ENCODE measurements at places on chromosomes 2 and 18.

DNA sequence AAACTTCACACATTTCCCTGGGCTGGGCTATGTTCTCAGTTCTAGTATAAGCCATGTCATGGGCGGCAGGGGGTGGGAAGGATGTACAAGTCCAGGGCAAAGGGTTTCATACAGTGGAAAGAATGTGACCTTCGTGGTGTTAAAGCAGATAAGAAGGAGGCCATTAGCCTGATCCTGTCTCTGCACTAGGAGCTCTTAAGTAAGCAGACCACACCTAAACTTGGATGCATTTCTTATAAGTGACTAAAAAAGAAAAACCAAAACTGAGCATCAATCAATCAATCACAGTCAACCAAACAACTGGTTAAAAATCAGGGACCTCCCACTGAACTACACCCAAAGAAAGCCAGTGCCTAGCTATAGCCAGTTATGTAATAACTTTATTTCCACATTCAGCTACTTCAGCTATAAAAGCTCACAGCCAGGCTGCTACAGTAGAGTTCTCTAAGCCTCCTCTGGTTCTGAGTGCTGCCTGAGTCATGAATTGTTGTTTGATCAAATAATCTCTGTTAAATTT is 46.8 kb upstream of the RIOK3 start:
- DNase-seq, result no peak

- no peak for DNase-seq
Measured at GRCh38 chr2:64516651-64517510, 7.2 kb upstream of the AFTPH start.

DNA sequence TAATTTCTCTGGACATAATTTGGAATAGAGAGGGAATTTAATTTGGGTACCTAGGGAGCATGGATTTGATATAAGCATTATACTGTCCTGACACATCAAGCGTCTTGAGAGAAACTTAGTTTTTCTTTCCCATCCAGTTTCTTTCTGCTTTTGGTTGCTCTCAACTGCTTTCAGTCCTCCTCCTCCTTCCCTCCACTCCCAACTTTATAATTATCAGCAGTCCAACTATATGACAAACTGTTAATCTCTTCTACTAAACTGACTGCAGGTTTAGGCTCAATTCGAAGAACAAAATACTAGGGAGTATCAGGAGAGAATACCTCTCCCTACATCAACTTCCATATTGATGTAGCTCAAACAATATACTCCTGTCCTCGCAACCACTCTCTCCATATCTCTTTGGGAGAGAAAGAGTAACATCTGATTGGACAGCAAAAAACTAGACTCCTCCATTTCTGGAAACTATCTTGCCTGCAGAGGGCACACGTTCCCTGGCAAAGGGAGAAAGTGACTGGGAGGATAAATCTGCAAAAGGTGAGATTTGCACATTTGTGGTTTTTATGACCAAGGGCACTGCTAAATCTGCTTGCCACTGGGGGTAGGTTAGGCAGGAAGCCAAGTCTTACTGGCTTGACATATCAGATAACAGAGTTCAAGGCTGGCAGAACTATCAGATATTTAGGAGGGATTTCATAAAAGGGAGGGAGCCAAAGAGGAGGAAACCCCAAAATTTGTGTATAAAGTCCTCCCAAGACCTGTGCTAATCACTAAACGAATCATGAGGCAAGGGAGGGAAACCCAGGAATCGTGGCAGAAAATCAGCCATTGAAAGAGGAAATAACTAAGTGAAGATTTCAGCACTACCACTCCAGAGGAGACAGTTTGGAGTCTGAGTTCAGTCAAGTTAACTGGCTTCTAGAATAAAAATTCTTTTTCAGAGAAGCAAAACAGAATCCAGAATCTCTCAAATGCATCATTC is 40.0 kb downstream of the ICA1L start:
- peak; percentile 16 for DNase-seq

DNA sequence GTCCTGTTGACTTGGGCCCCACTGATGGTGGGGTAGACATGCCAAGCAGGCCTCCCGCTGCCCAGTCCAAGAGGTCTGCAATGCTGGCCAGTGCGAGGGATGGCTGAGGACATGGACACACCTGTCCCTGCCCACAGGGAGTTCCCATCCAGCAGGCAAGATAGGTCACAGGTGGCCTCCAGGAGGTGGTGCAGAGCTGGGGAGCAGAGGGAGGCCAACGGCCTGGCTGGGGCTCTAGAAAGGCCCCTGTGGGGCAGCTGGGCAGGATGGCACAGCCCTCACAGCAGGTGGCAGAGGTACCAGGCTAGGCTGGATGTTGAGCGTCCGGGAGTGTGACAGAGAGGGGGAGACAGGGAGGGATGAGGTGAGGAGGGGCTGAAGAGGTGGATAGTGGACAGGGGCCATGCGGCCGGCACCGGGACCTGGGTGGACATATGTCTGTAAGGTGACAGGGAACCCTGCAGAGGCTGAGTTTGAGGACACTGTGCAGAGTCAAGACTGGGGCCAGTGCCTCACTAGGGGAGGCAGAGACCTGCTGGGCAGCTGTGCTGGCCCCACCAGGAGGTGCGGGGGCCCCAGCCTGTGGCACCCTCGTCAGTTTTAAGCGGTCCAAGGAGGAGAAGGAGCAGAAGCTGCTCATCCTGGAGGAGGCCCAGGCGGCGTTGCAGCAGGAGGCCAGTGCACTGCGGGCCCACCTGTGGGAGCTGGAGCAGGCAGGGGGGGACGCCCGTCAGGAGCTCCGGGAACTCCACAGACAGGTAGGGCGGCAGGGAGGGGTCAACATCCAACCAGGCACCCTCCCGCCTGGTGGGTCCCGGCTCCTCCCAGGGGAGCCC is 34.3 kb upstream of the SNED1 start:
- no peak for DNase-seq

- no peak for DNase-seq
Measured at GRCh38 chr2:196234672-196235071, 63.3 kb upstream of the STK17B start.

GRCh38 chr2:217387776-217388387 is 528.0 kb upstream of the TNP1 start:
- no peak for DNase-seq

- DNase-seq, result no peak
Measured at GRCh38 chr2:167298017-167298416, 409.7 kb downstream of the XIRP2 start.

GRCh38 chr2:196372811-196373664 is 201.7 kb upstream of the STK17B start:
- DNase-seq, result no peak

GRCh38 chr2:237911363-237912017 is 52.1 kb downstream of the RAMP1 start:
- DNase-seq, result no peak

- DNase-seq, result no peak
Measured at GRCh38 chr2:142868229-142868762, 9.2 kb upstream of the KYNU start.

DNA sequence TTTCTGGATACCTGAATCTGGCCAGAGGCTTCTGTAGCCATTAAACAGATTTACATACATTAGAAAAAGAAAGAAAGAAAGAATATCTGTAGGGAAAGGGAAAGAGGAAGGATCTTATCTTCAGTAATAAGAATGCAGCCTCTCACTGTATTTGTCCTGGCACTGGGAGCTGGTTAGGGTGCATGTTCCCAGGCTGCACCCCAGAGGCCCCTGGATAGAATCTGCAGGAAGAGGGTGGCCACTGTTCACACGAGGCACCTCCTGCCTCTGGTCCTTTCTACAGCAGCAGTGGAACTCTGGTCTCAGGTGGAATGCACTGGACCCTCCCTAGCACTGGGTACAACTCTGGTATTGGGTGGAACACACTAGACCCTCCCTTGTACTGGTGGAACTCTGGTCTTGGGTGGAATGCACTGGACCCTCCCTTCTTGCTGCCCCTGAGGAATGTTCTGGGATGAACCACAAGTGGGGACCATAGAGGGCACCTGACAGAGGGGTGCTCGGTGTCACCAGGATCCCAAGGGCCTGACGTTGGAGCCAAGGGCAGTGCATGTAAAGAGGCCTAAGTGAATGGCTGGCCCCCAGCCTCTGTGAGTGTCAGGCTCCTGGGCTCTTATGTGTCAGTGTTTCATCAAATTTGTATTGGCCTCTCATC is 27.4 kb upstream of the PXDN start:
- no peak for DNase-seq

DNA sequence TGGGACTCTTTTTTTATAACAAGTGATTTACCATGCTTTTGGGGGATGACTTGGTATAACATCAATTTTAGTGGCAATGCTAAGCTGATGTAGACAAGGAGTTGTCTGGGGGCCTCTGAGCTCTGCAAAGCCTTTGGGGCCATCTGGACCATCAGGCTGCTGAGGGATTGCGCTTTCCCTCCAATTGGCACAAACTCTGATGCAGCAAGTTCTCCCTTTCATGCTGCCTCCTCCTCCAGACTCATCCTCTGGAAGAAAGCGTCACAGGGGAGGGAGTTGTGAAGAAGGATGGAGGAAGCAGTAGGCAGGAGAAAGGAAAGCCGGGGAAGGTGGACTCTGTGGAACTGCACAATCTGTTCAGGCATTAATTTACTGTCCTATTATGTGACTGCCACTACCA is 10.2 kb upstream of the FAP start:
- DNase-seq, result no peak

DNA sequence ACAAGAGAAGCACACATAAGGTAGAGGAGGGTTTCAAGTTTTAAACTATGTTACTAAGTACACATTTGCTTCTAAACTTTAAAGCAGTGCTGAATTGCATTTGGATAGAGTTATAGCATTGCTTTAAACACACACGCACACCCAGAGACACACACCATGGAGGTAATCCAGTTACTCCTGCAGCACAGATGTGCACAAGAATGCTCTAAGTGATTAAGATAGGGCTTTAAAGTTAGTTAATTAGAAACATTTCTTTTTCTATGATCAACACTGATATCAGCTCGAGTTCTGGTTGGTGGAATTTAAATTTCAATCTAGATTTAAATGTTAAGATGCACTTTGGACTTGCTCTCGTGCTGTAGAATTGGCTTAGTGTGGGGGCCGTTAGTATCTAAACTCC is 492.3 kb downstream of the ZEB2 start:
- no peak for DNase-seq

DNA sequence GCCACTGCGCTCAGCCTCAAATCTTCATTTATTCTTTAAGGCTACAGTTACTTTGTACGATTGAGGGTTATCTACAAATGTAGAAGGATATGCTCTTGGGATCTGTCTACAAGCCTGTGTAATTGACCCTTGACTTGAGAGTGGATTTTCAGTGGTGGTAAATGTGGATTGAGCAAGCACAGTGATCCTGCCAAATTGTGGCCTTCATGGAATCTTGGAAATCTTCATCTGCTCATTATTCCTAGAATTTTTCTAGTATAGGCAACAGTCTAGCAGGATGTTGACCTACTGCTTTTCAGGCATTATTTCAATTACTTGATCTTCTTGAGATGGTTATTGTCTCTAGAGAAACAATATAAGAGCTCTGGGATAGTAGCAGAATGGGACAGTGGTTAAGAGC is 226.1 kb upstream of the REV1 start:
- no peak for DNase-seq

DNA sequence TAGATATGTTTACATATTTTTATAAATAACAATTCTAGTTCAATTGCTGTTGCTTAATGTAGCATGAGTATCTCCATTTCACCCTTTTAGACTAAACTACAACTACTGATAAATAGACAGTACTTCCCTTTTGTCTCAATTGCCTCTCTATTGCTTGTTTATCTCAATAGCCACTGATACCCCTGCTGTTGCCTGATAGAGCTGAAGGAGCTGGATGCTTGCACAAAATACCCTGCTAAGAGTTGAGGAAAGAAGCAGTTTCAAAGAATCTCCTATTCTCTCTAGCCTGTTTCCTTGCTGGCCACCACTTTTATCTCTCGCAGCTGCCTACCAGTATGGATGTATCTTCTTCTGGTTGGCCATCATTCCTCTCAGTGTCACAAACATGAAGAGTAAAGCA is 16.9 kb upstream of the ZNF804A start:
- no peak for DNase-seq

DNA sequence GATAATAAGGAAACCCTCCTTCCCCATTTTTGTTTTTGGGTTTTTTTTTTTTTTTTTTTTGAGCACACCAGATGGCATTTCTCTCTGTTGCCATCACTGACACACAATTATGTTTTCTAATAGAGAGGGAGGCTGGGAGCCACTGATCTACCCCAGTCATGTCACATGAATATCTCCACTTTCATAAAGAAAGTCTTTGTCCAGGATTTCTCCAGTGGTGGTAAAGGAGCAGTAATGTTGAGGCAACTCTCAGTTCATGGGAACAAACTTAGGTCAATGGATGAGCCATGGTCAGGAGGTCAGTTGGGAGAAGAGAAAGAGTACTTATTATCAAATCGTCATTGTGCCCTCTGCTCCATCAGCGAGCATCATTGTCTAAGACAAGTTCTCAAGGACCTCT is 603.7 kb downstream of the ARHGAP15 start:
- DNase-seq, result no peak

DNA sequence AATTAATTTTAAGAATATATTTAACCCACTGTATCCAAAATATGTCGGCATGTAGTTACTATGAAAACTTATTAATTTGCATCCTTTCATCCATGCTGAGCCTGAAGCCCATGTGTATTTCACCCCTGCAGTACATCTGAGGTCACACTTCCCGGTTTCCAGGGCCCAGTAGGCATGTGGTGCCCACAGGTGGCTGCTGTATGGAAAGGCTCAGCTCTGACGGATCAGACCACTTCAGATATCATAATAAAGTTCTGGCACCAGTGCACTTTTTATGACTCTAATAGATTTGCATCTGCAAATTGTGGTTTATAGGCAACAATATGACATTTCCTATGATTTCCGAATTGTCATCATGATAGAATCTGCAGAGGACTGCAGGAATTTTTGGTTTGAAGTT is 22.5 kb downstream of the SH3RF3 start:
- no peak for DNase-seq

- no peak for DNase-seq
Measured at GRCh38 chr2:48347712-48348111, 182.2 kb upstream of the STON1 start.

- no peak for DNase-seq
Measured at GRCh38 chr2:128789776-128790455, 471.2 kb upstream of the HS6ST1 start.

DNA sequence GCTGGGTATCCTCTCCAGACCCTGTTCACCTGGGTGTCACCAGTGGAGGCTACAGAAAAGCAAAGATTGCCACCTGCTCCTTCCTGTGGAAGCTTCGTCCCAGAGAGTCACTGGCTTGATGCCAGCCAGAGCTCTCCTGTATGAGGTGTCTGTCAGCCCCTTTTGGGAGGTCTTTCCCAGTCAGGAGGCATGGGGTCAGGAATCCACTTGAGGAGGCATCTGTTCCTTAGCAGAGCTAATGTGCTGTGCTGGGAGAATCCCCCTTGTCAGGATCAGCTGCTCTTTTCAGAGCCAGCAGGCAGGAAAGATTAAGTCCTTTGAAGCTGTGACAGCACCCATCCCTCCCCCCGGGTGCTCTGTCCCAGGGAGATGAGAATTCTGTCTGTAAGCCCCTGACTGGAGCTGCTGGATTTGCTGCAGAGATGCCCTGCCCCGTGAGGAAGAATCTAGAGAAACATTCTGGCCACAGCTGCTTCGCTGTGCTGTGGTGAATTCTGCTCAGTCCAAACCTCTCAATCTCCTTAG is 121.8 kb downstream of the GPR39 start:
- no peak for DNase-seq

GRCh38 chr2:161990741-161991140 is 83.3 kb downstream of the DPP4 start:
- no peak for DNase-seq

- no peak for DNase-seq
Measured at GRCh38 chr2:223635080-223635479, 32.9 kb upstream of the SCG2 start.

Data from stimulated activated CD4-positive, alpha-beta T cell treated with anti-CD3 and anti-CD28 coated beads, Interleukin-12 subunit alpha, Interleukin-12 subunit beta, amount 100 ng/mL, for 24 hours (primary cell).